Cortex of kidney (tissue), 1 donor: ENCODE measurements at places on chromosomes 2 and 18.

GRCh38 chr2:237866101-237866621, 6.7 kb downstream of the RAMP1 start:
- no peak for DNase-seq

GRCh38 chr18:3449512-3450011, 410 bp upstream of the TGIF1 start:
- no peak for DNase-seq

DNA sequence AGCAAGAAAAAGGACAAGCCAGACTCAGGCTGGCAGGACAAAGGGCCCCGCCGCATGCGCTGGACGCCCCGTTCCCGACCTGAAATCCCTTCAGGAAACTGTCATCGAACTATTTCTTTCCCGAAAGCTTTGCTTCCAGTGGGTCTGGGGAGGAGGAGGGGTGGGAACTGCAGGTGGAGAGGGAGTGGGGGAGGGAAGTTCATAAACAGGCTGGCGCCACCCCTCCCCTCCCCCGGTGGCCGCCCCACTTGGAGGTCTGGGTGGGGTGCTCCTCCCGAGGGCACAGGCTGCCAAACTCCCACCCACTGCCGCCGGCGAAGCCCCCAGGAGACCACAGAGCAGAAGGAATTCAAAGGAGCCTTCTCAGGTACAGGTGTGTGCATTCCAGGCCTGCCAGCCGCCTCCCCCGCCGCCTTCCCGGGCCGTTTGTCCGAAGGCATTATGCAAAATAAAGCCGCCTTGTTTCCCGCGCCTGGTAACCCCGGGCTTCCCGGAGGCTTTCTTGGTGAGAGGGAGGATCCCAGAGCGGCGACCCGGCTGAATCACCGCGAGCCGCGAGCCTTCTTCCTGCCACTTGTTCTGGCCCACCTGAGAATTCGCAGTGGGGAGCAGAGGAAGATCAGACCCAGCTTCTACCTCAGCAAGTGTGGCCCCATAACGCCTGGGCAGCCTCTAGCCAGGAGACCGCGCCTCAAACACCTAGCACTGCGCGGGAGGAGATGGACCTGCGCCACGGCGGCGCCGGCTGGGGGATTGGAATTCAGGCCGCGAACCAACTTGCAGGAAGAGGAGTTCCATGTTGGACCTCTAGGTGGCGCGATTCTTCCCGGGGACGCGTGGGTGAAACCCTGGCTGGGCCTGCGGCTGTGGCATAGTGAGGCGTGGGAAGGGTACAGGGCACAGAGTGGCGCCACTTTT, 101.9 kb downstream of the FOXI3 start:
- no peak for DNase-seq

GRCh38 chr2:148577845-148578492, 66.6 kb upstream of the EPC2 start:
- DNase-seq, result no peak
